COLO829 (cell line): ENCODE measurements at places on chromosomes 13 and 19.

DNA sequence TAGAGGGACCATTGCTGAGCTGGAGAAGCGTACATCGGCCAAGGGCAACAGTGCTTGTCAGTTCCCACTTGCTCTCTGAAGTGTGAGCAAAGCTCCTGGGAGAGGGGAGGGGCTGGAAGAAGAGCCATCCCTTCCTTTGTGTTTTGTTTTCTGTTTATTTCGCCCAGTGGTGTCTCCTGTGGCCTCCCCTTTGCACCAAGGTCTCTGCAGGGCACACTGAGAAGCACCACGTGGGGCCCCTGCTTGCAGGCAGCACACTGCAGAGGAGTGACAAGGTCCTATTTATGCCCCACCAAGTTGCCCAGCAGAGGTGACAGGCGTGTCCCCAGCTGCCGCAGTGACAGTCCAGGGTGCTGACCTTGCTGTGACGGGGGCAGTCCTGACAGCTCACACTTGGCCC lies 24.0 kb downstream of the GRIN2D start:
- DNase-seq, result no peak

DNA sequence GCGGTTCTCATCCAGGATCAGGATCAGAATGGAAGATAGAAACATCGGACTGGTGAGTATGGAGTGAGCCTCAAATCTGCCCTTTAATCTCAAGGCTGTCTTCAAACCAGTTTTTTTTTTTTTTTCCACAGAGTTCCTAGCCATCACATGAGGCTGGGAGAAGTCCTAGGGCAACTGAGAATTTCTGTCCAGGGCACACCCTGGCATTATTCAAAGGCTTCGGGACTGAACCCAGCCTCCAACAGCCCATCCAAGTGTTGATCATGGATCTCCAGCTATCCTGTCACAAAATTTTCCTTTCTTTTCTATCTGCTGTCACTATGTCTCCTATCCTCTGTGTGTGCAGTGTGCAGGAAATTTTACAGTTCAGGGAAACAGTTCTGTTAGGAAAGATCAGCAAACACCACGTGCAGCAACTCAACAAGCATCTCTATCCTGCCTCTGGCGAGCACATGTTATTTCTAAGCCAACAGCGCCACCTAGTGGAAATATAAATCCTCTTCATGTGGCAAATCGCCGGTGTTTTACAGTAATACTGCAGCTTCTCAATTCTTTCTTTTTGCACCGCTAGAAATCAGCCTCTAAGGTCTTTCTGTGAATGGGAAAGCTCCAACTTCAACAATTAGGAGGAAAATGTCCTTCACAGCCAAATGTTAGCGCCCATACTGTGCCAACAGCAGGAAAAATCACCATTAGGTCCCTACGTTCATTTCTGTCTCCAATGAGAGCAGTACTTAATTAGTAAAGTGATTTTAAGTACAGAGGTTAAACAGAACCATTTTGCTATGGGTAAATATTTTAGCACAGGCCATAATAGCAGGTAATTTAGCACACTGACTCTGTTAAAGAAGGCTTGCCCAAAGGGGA lies 21.4 kb upstream of the ZNF181 start:
- DNase-seq, result peak; percentile 83

DNA sequence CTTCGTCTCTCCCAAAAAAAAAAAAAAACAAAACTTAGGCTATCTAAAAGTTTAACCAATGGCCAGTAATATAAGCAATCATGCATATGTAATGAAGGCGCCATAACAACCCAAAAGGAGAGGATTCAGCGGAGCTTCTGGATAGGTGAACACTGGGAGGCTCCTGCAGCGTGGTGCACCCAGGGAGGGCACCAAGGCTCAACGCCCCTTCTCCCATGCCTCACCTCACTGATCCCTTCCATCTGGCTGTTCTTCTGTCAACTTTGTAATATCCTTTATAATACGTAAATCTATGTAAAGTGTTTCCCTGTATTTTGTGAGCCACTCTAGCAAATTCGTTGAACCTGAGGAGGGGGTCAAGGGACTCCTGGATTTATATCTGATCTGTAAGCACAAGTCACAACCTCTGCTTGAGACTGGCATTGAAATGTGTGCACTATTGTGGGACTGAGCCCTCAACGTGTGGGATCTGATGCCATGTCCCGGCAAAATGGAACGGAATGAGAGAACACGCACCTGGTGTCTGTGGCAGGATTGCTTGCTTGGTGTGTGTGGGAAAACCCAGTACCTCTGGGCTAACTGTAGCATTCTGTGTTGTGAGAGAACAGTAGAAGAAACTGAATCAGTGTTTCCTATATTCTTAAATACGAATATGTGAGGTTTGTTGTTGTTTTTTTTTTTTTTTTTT lies 521 bp upstream of the ZNF665 start:
- no peak for DNase-seq

DNA sequence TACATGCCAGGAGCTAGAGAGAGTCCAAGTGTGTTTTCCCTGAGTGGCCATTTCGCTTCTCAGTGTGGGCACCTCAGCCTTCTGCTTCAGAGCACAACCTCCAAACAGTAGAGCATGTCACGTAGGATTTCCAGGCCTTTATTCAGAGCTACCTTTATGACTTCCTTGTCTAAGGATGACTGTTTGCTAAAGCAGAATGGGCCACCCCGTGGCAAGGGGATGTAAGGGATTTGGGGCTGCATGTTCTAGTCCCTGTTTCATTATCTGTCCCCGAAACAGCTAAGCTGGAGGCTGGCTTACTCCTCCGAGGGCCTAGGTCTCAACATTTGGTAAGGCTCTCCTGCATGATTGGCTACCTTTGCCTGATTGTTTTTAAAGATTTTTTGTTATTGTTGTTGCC lies 6.0 kb downstream of the RNASEH2B start:
- DNase-seq, result no peak

GRCh38 chr19:10289167-10289835 lies 451 bp upstream of the ICAM5 start:
- DNase-seq, result no peak

DNA sequence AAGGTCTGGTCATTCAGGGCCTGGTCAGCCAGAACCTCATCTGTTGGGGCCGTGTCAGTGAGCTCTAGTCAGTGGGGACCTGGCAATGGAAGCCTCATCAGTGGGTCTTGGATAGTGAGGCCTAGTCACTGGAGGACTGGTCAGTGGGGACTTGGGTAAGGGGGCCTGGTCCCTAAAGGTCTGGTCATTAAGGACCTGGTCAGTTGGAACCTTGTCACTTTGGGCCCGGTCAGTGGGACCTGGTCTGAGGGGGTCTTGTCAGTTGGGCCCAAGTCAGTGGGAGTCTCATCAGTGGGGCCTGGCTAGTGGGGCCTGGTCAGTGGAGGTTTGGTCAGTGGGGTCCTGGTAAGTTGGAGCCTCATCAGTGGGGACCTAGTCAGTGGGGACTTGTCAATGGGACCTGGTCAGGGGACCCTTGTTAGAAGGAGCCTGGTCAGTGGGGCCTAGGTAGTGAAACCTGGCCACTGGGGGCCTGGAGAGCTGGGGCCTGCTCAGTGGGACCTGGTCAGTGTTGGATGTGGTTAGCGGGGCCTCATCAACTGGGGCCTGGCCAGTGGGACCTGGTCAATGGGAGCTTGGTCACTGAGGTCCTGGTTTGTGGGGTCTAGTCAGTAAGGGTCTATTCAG lies 43.7 kb upstream of the TPM4 start:
- DNase-seq, result no peak

DNA sequence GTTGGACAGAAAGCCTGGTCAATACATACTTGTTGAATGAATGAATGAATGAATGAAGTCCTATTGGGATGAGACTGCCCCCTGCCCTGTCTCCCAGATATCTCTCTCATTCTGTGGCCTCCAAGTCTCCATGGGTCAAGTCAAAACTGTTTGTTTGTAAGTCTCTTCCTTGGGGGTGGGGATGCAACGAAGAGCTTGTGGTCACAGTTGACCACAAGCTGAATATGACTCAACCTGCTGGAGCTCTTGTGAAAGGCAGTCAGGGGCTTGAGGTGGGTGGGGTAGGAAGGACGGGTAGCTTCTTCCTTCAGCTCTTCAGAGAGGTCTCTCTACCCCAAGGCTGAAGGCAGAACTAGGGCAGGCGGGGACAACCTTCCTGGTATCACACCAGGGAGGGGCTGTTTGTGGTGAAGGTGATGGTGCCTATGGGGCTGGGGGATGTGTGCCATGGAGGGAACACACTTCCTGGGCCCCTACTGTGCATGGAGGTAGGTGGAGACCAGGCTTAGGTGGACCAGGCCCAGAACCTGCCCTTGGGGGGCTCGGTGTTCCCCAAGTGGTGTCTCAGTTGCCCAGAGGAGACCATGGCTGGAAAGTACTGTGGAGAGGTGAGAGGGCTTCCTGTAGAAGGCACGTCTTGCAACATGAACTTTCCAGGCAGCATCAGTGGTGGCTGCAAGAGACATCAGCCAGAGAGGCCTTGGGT lies 8.0 kb downstream of the MYO1F start:
- DNase-seq, result peak; percentile 62

DNA sequence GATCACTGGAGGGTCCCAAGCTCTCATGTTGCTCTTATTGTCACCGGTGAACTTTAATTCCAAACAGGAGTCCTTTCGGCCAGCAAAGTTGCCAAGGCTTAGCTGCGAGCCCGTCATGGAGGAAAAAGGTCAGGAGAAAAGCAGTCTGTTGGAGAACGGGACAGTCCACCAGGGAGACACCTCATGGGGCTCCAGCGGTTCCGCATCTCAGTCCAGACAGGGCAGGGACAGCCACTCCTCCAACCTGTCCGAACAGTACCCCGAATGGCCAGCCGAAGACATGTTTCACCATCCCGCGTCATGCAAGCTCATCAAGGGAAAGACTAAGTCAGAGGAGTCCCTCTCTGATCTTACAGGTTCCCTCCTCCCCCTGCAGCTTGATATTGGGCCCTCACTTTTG lies 10.4 kb downstream of the ZNF91 start:
- no peak for DNase-seq

- DNase-seq, result no peak
These were observed 1.5 kb downstream of the DZIP1 start for GRCh38 chr13:95642999-95643398.

DNA sequence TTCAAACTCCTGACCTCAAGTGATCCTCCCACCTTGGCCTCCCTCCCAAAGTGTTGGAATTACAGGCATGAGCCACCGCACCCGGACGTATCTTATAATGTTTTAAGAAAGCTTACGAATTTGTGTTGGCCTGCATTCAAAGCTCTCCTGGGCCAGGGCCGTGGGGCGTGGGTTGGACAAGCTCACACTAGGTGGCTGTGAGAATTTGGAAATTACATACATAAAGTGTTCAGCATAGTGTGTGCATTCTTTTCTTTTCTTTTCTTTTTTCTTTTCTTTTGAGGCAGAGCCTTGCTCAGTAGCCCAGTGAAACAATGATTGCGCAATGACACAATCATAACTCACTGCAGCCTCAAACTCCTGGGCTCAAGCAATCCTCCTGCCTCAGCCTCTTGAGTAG lies 2.6 kb downstream of the ZSWIM4 start:
- no peak for DNase-seq

GRCh38 chr13:93147946-93148345 lies 78.7 kb upstream of the GPC6 start:
- no peak for DNase-seq

DNA sequence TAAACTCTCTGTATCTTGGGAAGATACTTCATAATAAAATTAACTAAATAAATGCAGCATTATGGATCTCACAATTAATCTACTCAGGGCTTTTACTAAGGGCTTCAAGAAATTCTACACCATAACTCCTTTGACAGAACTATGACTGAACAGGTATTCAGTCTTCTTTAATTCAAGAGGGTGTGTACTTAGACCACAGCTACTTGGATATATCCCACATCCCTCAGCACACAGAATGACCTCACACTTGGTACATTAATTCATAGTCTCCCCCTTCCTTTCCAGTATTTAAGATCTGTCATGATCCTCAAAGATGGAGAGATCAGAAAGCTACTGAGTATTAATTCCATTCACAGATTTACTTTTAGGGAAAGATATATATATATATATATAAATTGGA lies 11.6 kb downstream of the DIAPH3 start:
- DNase-seq, result no peak

DNA sequence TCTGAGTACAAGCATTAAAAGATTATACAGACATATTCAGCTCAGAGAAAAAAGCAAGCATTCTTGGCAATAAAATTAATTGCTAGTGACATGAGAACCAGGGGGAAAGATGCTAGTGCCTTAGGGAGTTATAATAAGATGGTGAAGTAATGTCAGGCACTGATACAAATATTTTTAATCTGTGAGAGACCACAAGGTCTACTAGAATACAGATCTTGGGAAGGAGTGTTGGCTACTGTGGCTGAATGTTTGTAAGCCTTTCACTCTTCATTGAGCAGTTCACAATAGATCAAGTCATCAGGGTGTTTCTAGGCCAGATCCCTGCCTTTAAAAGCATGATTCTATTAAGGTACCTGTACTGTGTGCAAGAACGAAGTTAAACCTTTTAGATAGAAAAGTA lies 16.4 kb downstream of the FREM2 start:
- DNase-seq, result no peak

GRCh38 chr13:73974051-73974450 lies 160.2 kb downstream of the KLF12 start:
- no peak for DNase-seq

DNA sequence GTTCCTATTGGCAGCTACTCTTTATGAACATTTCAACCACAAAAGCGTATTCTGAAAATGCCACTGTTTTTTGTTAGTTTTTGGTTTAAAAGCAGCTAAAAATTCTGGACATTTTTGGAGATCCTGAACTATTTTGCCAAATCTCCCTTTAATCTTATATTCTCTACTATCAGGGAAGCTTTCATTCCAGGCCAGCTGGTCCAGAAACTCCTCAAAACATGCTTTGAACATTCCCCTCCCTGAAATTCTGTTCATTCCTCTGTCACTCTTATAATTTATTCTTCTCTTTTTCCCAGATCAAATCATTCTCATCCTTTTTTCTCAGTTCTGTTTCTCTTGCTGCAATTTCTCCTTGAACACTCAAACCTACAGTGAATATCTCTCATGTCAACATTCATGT lies 790.9 kb upstream of the ARGLU1 start:
- no peak for DNase-seq

- DNase-seq, result no peak
These were observed 47.9 kb downstream of the RUBCNL start for GRCh38 chr13:46339035-46339666.

- no peak for DNase-seq
These were observed 463.7 kb upstream of the SGCG start for GRCh38 chr13:22717036-22717435.

- DNase-seq, result no peak
These were observed 532.4 kb upstream of the SGCG start for GRCh38 chr13:22648320-22648801.

DNA sequence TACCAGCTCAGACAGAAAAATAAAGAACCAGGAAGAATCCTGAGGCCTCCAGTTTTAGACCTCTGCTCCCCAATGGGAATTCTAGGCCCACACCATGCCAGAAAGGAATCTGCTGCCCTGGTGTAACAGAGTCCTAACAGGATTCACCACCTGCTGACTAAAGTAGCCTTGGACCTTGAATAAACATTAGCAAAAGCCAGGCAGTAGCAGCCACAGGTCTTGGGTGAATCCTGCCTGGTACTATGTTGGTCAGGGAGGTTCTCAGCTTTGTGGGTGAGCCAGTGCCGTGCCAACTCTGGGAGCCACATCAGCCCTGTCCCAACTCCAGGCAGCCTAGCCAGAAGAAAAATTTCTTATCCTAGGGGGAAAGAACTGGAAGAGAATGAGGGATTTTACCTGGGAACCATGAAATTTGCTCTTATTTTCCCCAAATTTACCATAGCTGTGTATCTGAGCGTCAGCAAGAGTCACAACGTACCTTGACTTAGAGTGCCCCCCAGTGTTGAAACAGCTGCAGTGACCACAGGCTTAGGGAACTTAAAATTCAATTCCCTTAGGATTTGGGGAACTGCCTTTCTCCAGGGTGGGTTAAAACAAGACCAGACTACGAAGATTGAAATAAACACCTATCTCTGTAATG lies 1895.6 kb upstream of the PRR20A start:
- no peak for DNase-seq
